ENCODE measurements at places on chromosomes 12 and 14.

GRCh38 chr12:92650228-92650822, 52.5 kb upstream of the PLEKHG7 start:
- DNase-seq = no peak

- DNase-seq = no peak
Measured at GRCh38 chr12:117098024-117098360, 1.2 kb downstream of the TESC start.

DNA sequence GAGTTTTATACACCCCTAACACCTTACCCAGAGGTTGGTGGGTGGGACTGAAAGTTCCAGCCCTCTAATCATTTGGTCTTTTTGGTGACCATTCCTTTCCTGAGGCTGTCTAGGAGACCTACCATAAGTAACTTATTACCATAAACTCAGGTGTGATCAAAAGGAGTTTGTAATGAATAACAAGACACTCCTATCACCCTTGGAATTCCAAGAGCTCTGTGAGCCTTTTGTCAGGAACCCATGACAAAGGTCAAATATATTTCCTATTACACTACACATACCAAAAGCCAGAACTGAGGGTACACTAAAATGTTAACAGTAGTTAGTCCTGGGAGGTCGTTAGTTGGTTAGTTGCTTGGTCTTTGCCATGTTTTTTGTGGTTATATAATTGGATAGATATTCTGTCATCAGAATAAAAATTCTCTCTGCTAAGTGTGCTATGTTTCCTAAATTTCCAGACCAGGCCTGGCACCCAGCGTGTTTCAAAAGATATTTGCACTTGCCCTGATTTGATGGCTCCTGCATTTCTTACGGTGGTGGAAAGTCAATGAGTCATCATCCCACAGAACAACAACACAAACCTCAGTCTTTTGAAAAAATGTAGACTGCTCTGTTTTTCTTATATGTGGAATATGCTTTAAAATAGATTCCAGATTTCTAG, 27.0 kb upstream of the AKAP5 start:
- DNase-seq = no peak

DNA sequence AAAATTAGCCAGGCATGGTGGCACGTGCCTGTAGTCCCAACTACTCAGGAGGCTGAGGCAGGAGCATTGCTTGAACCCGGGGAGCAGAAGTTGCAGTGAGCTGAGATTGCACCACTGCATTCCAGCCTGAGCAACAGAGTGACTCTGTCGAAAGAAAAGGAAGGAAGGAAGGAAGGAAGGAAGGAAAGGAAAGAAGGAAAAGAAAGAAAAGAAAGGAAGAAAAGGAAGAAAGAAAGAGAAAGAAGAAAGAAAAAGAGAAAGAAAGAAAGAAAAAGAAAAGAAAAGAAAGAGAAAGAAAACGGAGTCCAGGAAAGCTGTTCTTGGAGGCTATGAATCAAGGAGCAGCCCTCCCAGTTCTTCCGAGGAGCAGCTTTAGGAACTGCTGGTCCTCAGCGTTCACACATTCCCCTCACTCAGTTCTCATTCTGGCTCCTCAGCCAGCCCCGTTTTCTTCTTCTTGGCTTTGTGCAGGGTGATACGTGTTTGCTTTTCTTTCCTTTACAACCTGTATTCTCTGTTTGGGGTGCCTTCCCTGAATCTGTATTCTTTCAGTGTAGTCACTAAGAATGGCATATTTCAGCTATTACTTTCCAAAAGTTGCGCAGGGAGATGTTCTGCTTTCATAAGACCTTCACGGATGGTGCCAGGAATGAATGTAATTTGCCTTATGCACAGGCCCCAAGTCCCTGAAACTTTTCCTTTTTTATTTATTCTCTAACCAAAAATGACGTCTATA, 12.2 kb downstream of the FBXL14 start:
- no peak for DNase-seq

- no peak for DNase-seq
Measured at GRCh38 chr12:7144414-7145120, 14.4 kb downstream of the CLSTN3 start.

GRCh38 chr12:119913536-119914330, 36.6 kb upstream of the CIT start:
- DNase-seq = no peak

- DNase-seq = no peak
Measured at GRCh38 chr12:66668311-66668710, 10.6 kb downstream of the GRIP1 start.

DNA sequence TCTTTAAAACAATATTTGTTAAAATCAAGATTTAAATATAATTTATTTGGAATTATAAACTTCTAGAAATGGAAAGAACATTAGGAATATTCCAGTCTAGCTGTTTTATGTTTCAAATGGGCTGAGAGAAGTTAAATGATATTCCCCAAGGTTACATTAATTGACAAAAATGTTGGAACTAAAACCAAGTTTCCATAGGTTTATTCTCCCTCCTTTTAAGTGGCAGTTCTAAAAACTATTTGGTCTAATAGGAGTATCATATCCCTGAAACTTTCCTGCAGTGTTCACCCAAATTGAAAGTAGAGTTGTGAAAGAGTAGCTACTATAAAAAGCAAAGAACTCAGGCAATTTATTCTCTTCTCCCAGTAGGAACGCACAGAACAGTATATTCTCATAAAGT, 1185.5 kb downstream of the LRFN5 start:
- no peak for DNase-seq

DNA sequence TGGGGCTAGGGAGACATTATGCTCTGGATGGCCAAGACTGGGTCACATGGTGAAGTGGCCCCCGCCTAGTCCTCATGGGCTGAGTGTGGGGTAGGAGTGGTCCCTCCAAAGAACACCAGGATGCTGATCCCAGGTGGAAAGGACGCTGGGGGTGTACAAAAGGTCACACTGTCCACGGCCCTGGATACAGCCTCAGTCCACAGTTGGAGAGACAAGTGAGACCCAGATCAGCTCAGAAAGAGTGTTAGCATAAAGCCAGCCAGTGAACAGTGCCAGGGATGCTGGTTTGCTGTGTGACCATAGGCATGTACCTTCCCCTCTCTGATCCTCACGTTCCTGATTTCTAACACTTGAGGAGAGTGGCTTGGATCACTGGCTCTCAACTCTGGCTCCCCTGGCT, 13.4 kb upstream of the OAS2 start:
- DNase-seq = no peak

- DNase-seq = no peak
Measured at GRCh38 chr14:63492391-63492790, 50.8 kb downstream of the PPP2R5E start.

DNA sequence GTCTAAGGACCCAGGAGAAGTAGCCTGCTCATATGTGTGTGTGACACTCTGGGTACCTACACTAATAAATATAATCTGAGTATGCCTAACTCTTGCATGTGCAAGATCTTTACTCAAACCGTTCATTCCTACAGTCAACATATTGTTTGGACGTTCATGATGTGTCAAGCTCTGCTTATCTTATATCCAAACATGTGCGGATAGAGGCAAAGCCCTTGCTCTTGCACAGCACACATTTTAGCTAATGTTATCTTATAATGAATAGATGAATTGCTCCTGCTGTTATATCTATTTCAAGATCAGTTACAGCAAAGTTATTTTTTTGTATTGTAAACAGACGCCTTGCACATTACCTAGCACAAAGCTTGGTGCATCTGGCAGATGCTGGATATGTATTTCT, 228.4 kb upstream of the FLRT2 start:
- DNase-seq = no peak

DNA sequence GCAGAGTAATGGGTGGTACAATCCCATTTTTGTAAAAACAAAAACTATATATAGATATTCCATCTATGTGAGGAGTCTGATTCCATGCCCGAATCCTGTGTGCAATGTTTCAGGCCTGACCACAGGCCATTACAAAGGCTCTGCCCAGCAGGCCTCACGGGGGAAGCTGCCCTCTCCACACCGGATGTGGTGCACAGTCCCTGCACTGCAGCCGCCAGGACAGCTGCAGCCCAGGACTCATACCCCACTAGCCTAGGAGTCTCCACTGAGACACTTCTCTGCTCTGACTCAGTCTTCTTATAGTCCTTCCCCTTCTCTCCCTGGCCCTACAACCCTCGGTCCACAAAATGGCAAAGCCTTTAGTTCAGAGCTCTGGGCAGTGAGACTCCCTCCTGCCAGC, 190.4 kb downstream of the PPM1H start:
- DNase-seq = no peak
